ENCODE measurements at places on chromosomes 11 and 22.

- DNase-seq, result no peak
Measured at GRCh38 chr11:69923641-69924307, 104.6 kb upstream of the FGF3 start.

- DNase-seq, result no peak
Measured at GRCh38 chr11:27592098-27592780, 85.7 kb upstream of the LIN7C start.

- no peak for DNase-seq
Measured at GRCh38 chr11:8110396-8110795, 29.4 kb downstream of the TUB start.

GRCh38 chr11:108571001-108571400 lies 22.6 kb downstream of the EXPH5 start:
- no peak for DNase-seq

GRCh38 chr11:64173616-64174355 lies 7.9 kb upstream of the MACROD1 start:
- no peak for DNase-seq

- DNase-seq, result no peak
Measured at GRCh38 chr11:40867991-40868632, 591.3 kb downstream of the LRRC4C start.

GRCh38 chr22:17647991-17648390 lies 9.4 kb downstream of the BCL2L13 start:
- no peak for DNase-seq

GRCh38 chr22:49460592-49461281 lies 366.9 kb downstream of the BRD1 start:
- no peak for DNase-seq

GRCh38 chr11:111091321-111091938 lies 154.1 kb upstream of the POU2AF2 start:
- DNase-seq, result no peak

- no peak for DNase-seq
Measured at GRCh38 chr11:126951465-126951864, 49.1 kb downstream of the KIRREL3 start.

GRCh38 chr11:118206391-118207031 lies 18.3 kb downstream of the JAML start:
- no peak for DNase-seq

GRCh38 chr11:124080327-124081001 lies 34.8 kb upstream of the VWA5A start:
- DNase-seq, result no peak

GRCh38 chr11:119605137-119605665 lies 123.8 kb downstream of the NECTIN1 start:
- no peak for DNase-seq
